ENCODE measurements at places on chromosomes 1 and 21. TPM values are rescaled to one million over a fixed set of nuclear protein-coding genes. Genes with fewer than 3 reads are reported as not detected.
A peak's percentile ranks its signal among the peaks of the same experiment; 100 is the strongest.

- DNase-seq, result no peak
Observed at GRCh38 chr1:198191117-198191516, 34.3 kb downstream of the NEK7 start.

DNA sequence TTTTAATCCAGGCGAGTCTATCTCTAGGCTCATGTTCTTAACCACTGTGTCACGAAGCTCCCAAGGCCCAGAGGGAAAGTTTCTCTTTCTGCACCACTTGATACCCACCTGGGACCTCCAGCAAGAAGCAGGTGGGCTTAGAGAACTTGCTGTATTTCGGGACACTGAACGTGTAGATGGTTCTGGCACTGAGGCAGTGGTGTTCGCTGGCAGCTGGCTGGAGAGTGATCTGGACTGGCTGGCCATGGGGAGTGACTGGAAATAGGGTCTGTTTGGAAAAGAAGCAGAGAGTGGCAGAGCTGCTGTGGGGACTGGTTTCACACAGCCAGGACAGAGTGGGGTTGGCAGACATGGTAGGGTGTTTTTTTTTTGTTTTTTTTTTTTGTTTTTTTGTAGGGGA is 16.4 kb upstream of the IL22RA1 start:
- no peak for DNase-seq

- peak; percentile 70 for DNase-seq
Observed at GRCh38 chr1:59013276-59013927, 229.6 kb upstream of the JUN start.

DNA sequence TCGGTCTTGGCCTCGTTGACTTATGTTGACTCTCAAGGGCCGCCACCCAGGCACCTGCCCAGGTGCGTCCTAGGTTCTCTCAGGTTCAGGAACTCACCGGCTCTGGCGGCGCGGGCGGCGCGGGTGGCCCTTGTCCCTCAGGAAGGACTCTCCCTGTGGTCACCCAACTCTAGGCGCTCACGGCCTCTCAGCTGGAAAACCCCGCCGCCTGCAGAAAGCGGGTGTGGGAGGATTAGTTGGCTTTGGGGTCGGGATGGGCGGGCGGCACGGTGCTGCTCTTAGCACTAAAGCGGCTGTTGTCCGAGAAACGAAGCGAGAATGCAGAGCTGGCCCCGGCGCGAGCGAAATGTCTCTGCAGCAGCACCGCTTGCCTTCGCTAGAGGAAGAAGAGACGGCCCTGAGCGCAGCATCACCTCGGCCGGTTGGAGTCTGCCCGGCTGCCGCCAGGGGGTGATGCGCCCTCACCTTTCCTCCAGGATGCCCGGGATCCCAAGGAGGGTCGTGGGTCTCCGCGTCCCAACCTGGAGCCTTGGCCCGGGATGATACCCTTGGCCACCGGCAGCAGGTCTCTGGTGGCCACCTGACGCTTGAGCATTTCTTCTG is 8.1 kb upstream of the TADA1 start:
- DNase-seq, result peak; percentile 53

GRCh38 chr1:20431176-20431460 is 54.9 kb downstream of the CAMK2N1 start:
- no peak for DNase-seq

- no peak for DNase-seq
Observed at GRCh38 chr21:39597595-39597994, 15.1 kb upstream of the B3GALT5 start.

DNA sequence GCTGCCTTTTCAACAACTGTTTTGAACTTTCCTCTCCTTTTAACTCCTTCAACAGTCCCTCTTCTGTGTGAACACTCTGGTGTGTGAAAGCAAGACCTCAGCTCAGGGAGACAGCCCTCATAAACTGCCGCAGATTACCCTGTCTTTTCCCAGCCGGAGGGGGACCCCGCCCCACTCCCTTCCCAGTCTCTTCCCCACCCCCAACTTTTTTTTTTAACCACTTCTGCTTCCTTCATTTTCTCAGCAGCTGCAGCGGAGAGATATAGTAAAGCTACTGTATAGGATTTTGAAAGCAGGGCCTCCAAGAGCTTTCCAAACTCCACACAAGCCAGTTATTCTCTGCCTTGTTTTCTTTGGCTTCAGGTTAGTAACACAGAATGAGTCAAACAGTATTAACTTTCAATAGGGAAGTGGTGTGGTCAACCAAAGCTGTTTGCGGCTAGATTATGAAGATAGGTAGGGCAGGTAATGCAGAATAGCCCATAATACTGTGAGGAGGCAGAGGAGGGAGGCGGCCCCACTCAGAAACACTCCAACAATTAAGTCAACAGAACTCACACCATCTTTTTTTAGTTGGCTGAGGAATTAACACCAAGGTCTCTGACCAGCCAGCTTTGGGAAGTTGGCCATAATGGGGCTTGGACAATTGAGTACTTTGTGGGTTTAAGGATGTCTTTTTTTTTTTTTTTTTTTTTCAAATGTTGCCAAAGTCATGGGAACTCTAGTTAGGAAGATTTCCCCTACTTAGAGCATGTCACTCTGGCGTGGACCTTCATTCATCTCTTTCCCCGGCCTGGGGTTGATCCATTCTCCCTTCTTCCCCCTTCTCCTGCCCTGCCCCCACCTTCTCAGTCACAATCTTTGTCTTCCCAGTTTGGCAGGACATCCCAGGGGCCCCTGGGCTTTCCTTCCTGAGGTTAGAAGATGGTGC is 177.0 kb downstream of the CLIC6 start:
- DNase-seq, result peak; percentile 78

The NUCKS1 gene
- 132 TPM for total RNA-seq

DNA sequence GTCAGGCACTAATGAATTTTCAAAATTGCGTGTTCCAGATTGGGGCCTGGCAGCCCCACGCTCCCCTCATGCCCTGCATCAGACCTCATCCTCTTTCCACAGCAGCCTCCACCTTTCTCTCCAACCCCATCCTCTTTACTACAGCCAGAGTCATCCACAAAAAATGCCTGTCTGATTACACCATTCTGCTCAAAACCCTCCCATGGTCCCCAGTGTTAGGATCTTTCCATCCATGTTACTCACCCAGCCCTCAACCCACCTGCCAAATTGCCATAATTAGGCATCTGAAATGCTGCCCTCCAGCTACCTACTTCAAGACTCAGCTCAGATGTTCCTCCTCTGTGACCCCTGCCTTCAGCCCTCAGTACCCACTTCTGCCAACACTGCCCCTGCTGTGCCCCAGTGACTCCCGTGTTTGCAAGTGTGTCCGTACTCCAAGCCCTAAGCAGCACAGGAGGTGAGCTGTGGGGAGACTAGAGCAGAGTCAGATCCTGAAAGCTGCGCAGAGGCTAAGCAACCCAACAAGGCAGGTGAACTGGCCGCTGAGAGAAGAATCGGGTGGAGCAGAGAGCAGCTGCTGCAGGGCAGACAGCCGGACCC is 715 bp upstream of the ARTN start:
- no peak for DNase-seq

GRCh38 chr1:30473922-30474817 is 249.2 kb downstream of the MATN1 start:
- DNase-seq, result no peak

- no peak for DNase-seq
Observed at GRCh38 chr21:33026878-33027400, 1.2 kb downstream of the OLIG2 start.

The ADAMTS1 gene
- 211 TPM for total RNA-seq

DNA sequence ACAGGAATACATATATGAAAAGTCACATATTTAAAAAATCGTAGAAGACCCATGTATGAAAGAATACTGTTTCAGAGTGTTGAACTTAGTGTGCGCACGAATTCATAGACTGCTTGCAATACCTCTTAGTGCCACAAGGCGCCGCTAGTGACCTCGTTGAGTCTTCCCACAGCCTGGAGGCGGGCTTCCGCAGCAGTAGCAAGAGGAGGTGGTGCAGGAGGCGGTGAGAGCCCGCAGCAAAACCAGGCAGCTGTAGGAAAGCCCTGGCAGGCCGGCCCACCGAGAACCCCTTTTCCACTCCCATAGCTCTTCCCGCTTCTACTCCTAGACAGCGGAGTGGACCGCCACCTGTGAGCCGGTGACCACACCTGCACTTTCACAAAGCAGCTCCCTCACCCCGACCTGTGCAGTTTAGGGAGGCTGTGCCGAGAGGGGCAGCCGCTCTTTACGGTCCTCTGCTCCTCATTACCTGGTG is 23.5 kb downstream of the MTARC1 start:
- peak; percentile 87 for DNase-seq

The SCNM1 gene
- 10.1 TPM for total RNA-seq

- no peak for DNase-seq
Observed at GRCh38 chr1:97254731-97255463, 533.3 kb downstream of the PTBP2 start.

DNA sequence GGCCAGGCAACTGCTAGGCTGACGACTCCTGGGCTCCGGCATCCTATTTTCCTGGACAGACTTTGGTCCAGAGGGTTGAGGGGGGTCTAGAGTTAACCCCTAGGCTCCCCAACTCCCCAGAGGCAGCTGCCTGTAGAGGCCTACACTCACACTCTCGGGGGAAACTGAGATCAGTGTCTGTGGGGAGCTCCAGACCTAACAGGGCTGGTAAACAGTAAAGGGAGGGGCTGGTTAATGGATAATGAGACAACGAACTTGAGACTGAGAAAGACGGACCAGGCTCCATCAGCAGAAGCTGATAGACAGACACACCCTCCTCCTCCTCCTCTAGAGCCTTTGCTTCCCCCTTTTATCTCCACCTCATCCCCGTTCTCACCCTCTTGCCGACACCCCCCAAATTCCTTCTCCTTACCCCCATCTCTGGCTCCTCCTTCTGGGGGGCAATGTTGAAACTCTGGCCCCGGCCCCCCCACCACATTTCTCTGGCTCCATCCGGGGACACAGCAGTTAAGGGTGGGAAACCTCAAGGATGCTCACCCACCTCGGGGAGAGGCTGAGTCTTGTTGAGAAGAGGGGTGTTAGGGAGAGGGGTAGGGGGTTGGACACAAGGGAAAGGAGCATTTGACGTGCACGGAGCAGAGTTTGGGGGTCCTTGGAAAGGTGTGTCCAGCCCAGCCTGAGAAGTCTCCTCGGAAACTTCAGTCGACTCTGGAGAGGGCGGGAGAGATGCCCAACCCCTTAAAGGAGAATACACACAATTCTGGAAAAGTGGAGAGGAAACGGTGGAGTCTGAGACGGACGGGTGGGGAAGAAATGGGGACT is at the start of gene MTMR11:
Gene MTMR11, minus strand, starts transcription at position 710 of the 822 bp plus-strand sequence. Its CDS starts 232 bp downstream, at position 478.
- DNase-seq, result peak; percentile 85

DNA sequence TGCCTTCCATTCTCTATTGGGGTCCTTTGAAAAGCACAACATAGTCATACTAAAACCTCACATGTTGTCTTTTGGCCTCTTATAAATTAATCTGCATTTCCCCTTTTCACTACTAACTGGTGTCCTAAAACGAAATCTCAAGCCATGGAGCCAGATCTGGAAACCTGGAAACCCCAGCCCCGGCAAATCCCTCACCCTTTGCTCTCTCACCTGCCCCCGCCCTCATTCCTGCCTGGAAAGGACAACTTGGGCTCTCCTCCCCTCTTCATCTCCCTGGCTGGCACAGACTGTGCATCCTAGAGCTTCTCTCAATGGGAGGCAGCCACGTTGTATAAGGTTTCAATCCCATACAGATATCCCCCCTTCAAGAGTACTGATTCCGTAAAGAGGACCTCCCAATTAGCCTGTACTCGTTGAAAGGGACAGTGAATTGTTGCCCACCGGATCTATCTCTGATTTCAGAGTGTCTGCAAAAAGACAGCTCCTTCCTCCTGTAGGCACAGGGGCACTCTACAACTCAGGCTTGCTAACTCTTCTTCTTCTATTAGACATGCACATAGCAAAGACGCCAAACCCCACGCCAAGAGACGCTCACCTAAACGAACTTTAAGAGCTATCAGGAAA is 1.4 kb downstream of the DUSP10 start:
- DNase-seq, result no peak

The RIMS3 gene
- total RNA-seq, result 5.8 TPM

DNA sequence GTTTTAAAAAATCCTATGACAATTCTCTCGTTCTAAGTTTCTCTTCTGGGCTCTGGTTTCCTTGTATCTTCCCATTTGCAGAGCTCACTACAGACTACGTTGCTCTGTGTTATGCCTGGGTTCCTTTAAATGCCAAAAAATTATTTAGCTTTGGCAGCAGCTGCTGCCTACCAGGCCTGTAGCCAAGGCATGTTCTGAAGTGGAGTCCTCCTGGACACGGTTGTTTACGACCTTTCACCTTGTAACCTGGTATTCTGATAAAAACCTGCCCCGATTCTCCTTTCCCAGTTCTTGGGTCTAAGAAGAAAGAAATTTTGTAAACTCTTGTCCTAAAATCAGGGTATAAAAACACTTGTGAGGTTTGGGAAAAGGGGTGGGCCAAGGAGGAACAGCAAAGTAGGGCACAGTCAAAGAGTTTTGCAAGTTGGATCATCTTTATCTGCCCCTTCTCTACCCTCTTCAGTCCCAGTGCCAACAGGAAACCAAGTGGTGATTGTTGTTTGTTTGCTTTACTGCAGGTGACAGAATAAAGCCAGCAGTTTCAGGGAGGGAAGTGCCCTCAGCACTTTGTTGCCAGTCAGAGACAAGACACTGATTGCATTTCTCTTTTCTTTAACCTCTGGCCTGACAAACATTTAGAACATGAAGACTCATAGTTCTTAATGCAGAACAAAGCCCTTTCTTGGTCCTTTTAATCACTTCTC is 3.1 kb upstream of the TXNIP start:
- peak; percentile 60 for DNase-seq

DNA sequence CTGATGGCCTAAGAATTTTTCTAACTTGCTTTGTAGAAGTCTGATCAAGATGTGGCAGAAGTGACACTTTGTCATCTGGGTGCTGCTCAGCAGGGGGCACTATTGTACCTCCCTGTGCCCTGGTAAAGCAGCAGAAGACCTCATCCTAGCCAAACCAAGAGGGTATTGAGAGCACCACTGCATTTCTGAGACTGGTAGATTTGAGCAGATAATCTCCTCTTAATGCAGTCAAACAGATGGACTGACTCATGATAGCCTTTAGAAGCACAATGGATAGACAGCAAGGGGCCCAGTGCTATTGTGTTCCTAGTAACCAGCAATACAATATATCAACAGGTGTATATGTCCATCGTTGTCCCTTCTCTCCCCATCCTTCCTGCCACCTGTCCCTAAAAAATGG is 5.7 kb downstream of the TPM3 start:
- DNase-seq, result no peak

The RAB3B gene
- 2.4 TPM for total RNA-seq

GRCh38 chr1:174262349-174263241 is 103.3 kb downstream of the RABGAP1L start:
- DNase-seq, result peak; percentile 47

GRCh38 chr1:12121212-12122003 is 45.4 kb upstream of the TNFRSF1B start:
- no peak for DNase-seq

DNA sequence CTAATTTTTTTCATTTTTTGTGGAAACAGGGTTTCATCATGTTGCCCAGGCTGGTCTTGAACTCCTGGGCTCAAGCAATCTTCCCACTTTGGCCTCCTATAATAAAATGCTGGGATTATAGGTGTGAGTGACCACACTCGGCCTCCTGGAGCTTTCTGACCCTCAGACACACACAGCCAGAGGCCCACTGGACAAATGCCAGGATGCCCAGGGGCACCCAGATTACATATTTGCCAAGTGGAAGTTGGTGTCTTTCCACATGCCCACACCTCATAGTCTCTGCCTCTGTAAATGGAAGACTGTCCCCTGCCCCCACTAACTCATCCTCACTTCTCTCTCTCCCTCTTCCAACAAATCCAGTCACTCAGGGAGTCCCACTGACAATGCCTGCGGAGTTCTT is 63.4 kb upstream of the LRP8 start:
- no peak for DNase-seq

- no peak for DNase-seq
Observed at GRCh38 chr1:19374083-19374801, 62.1 kb downstream of the SLC66A1 start.
